ENCODE measurements at places on chromosomes 6 and 20.

DNA sequence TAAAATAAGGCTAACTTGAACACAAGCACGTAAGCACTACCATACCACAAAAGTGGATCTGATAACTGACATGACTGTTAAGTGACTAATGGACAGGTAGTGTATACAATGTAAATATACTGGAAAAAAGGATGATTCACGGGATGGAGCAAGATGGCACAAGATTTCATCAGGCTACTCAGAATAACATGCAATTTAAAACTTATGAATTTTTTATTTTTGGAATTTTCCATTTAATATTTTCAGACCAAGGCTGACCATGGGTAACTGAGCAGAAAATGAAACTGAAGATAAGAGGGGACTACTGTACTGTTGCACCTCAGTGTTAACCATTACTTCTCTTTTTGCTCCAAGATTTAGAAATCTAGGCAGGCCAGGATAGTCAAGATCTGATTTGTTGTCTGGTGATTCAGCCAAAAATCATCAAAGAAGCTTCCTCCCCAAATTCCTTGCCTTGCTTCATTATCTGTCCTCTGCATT lies 45.4 kb downstream of the TPBG start:
- no peak for DNase-seq

DNA sequence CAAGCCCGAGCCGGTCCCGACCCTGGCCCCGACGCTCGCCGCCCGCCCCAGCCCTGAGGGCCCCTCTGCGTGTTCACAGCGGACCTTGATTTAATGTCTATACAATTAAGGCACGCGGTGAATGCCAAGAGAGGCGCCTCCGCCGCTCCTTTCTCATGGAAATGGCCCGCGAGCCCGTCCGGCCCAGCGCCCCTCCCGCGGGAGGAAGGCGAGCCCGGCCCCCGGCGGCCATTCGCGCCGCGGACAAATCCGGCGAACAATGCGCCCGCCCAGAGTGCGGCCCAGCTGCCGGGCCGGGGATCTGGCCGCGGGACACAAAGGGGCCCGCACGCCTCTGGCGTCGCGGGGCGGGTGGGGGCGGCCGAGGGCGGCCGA lies 37.5 kb downstream of the YTHDF1 start:
- DNase-seq = no peak

DNA sequence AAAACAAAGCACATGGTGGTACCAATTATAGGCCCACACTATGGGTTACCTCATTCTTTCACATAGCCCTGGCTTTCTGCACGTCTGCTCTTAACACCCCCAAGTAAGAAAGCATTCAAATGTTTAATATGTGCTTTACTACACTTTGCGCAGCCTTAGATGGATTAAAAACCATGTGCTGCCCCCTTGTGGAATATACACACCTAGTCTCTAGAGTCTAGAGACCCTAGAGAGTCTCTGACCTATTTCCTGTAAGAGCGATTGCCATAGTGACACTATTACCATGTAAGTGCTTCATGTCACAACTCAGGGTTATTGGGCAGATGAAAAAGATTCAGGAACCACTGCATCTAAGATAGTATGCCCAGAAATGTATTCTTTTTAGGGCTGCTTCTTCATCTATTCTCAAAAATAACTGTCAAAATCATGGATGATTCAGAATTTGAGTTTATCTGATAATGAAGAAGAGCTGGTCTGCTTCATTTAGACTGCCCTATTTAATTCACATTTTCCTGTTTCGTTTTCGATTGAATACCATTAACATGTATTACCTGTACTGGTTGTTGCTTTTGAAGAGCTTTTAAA lies 186.3 kb downstream of the ADGB start:
- peak; percentile 2 for DNase-seq

DNA sequence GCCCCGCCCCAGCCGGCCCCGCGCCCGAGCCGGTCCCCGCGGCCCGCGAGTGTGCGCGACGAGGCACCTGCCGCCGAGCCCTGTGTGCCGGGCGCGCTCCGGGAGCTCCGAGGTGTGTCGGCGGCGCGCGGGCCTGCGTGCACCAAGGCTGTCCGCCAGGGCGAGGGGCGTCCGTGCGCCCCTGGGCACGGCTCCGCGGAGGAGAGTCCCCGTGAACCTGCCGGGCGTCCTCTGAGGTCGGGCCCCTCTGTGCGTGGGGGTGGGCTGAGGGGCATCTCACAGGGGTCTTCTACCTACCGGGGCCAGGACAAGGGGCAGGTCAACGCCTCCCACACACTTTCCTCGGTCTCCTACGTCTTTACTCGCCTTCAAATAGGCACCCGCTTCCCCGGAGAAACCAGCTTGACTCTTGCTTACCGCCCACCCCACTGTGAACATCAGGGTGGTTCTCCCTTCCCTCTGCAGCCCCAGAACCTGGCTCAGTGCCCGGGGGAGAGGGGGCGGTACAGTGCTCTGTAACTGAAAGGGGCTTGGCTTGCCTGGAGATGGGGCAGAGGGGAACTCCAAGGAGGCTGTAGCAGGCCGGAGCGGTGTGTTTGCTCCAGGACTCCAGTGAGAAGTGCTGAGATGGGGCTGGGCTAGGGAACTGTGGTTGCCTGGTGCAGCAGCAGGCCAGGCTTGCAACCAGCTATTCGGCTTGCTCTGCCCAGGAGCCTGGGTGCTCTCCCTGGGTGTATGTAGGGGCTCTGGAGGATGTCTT lies at the start of gene SAMD10:
Gene SAMD10, minus strand, starts transcription at position 86 of the 760 bp plus-strand sequence. CDS start 175 bp downstream, outside the sequence.
- no peak for DNase-seq

GRCh38 chr6:139330826-139331500 lies 39.2 kb upstream of the TXLNB start:
- DNase-seq = no peak

GRCh38 chr20:32183947-32184635 lies 23.5 kb downstream of the PLAGL2 start:
- no peak for DNase-seq

- no peak for DNase-seq
These were observed 22.4 kb downstream of the JAG1 start for GRCh38 chr20:10651227-10651990.
